CD4-positive, alpha-beta memory T cell (primary cell): ENCODE measurements at places on chromosomes 7 and 10. TPM values are rescaled to one million over a fixed set of nuclear protein-coding genes. Genes with fewer than 3 reads are reported as not detected.
A peak's percentile ranks its signal among the peaks of the same experiment; 100 is the strongest.

DNA sequence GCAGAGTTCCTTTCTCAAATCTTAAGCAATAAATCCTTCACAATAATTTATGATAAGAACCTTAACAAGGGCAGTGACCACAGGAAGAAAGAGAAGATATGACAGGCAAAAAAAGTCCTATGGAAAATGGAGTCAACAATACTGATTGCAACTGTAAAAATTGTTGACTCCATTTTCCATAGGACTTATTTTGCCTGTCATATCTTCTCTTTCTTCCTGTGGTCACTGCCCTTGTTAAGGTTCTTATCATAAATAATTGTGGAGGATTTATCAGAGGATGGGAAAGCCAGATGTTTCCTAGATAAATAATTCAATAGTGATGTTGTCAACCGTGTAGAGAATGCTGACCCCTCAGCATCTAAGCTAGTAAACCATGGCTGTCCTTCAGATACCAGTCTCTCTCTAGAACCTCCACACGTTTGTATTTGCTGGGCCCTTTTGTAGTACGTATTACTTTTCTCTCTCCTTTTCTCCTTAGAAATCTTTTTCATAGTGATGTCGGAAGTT lies 172.6 kb upstream of the BET1 start:
- DNase-seq, result no peak
- no peak overlapping the region for H3K27ac ChIP-seq
- no peaks in the 10 kb centered on the region for H3K4me1 ChIP-seq
- no peaks in the 10 kb centered on the region for H3K27me3 ChIP-seq

The SMC3 gene
- total RNA-seq, result 59.5 TPM

DNA sequence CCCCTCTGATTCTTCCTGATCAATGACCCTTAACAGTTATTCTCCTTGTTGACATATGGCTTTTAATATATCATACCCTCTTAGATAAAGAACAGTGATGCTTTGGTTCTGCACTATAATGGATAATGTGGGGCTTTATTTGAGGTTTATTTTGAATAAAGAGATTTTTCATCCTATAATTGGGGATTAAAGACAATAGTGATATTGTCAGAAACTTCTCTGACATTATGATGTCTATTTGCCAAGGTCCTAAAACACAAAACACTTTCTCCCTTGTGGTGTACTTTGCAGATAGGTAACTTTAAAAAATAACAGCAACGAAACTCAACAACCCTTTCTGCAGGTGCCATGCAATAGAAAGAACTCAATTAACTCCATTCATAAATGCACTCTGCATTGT lies 243.6 kb upstream of the RHOBTB1 start:
- no peak overlapping the region for H3K4me3 ChIP-seq
- no peak overlapping the region for H3K27ac ChIP-seq
- H3K36me3 ChIP-seq, result no peaks in the 10 kb centered on the region
- no peaks in the 10 kb centered on the region for H3K27me3 ChIP-seq
- DNase-seq, result no peak
- H3K4me1 ChIP-seq, result no peaks in the 10 kb centered on the region

DNA sequence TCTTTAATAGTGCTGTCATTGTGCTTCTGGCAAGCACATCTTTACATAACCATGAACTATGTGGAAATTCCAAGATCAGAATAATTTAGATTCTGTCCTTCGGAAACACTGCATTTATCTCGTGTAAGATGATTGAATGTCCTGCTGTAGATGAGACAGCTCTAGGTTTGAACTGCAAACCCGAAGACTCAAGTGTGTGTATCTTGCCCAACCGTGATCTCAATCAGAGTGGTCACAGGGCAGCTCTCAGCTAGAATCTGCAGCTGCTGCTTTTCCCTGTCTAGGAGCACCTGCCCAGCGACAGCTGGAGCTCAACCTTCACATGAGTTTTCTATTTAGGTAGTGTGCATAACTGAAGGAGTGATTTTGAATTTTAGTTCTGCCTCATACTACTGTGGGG lies 17.5 kb upstream of the KIF20B start:
- no peaks in the 10 kb centered on the region for H3K36me3 ChIP-seq
- H3K4me3 ChIP-seq, result no peak overlapping the region
- no peak for DNase-seq

GRCh38 chr10:80794994-80795393 lies 257.3 kb downstream of the SH2D4B start:
- H3K27me3 ChIP-seq, result no peaks in the 10 kb centered on the region
- H3K27ac ChIP-seq, result no peak overlapping the region

- no peak for DNase-seq
- H3K27me3 ChIP-seq, result no peaks in the 10 kb centered on the region
- no peak overlapping the region for H3K4me3 ChIP-seq
- no peaks in the 10 kb centered on the region for H3K36me3 ChIP-seq
- H3K4me1 ChIP-seq, result no peaks in the 10 kb centered on the region
Observed at GRCh38 chr10:7111561-7111960, 299.3 kb downstream of the SFMBT2 start.

The EPDR1 gene
- 0.19 TPM for total RNA-seq

DNA sequence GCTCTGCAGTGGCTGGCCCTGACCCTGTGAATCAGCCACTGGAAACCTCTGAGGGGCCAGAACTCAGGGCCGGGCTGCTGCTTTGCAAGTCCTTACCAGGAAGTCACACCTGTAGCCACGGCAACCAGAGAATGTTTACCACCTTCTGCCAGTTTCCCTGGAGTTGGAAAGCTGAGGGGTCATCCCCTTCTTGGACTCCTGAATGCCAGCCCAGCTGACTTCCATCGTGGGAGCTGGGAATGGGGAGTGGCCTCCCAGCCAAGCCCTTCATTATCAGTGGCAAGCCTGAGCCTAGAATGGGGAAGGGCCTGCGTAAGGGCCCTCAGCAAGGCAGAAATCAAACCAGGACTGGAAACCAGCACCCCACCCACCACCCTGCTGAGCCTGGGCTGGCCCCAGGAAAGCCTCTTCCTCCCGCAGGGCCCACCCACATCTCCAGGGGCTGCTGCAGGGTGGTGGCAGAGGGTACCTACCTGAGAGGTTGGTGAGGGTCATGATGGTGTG lies 6.5 kb upstream of the CRHR2 start:
- no peaks in the 10 kb centered on the region for H3K4me1 ChIP-seq
- no peak for DNase-seq
- H3K27ac ChIP-seq, result no peak overlapping the region
- no peaks in the 10 kb centered on the region for H3K36me3 ChIP-seq
- H3K27me3 ChIP-seq, result no peaks in the 10 kb centered on the region

- no peaks in the 10 kb centered on the region for H3K36me3 ChIP-seq
- H3K4me1 ChIP-seq, result no peaks in the 10 kb centered on the region
- H3K27ac ChIP-seq, result no peak overlapping the region
- H3K4me3 ChIP-seq, result no peak overlapping the region
Observed at GRCh38 chr7:103795787-103796186, 193.7 kb downstream of the RELN start.

DNA sequence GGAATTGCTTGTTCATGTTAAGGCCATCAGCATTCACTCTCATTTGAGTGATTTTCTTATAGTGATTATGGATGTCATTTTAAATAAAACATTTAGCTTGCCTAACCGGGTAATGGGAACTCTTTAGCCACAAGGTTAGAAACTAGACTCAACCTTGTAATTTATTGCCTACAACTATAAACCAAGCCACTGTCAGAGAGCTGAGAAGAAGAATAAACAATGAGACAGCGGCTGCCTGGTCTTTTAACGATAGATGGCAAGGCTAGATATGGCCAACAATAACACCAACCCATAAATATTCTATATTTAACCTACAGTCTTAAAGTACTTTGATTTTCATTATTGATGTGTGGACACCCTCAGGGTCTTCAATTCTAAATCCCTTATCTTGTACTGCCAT lies 27.8 kb upstream of the INHBA start:
- H3K36me3 ChIP-seq, result no peaks in the 10 kb centered on the region
- H3K4me1 ChIP-seq, result no peaks in the 10 kb centered on the region
- no peak overlapping the region for H3K27ac ChIP-seq

DNA sequence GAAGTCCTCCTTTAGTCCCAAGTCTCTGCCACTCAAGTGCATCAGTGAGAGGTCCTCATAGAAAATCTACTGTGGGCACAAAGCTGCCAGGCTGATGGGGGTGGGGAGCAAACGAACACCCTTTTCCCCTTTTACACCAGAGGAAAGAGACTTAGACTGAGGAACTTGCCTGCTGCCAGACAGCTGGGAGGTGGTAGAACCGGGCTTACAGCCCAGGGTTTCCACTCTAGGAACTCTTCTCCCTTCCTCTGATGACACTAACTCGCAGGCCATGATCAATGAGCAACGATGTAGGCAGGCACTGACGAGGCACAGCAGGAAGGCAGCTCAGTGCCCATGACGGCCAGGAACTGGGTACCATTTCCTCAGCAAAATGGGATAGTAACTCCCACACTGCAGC lies 11.0 kb upstream of the SH2D4B start:
- no peaks in the 10 kb centered on the region for H3K27me3 ChIP-seq
- peak overlapping the region; percentile 10 for H3K27ac ChIP-seq
- H3K4me3 ChIP-seq, result no peak overlapping the region
- DNase-seq, result no peak
- no peaks in the 10 kb centered on the region for H3K36me3 ChIP-seq
- peaks cover 74% of the 10 kb centered on the region for H3K4me1 ChIP-seq

The CASTOR2 gene
- total RNA-seq, result 3.9 TPM

The PIK3AP1 gene
- 1.7 TPM for total RNA-seq

DNA sequence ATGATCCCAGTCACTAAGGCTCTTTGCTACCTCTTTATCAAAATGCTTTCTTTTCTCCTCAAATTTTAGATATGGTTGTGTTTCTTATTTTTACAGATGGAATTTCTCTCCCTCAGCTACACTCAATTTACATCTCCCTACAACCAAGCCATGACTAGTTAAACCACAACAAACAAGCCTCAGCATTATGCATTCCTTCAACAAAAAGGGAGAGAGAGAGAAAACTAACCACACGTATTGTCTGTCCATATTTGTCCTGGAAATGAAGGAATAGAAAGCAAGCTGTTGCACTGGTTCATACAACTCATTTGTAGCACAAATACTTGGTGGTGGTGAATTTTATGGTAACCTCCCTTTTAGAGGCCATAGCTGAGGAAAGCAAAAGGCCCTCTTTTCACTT lies 286.4 kb downstream of the AHR start:
- no peak for DNase-seq
- no peaks in the 10 kb centered on the region for H3K4me1 ChIP-seq
- no peak overlapping the region for H3K27ac ChIP-seq
- H3K27me3 ChIP-seq, result no peaks in the 10 kb centered on the region
- H3K4me3 ChIP-seq, result no peak overlapping the region

The NPSR1 gene
- total RNA-seq, result not detected

- no peaks in the 10 kb centered on the region for H3K27me3 ChIP-seq
- no peak for DNase-seq
- no peaks in the 10 kb centered on the region for H3K36me3 ChIP-seq
- no peaks in the 10 kb centered on the region for H3K4me1 ChIP-seq
Observed at GRCh38 chr10:58952747-58953466, 223.5 kb upstream of the PHYHIPL start.

The ERLIN1 gene
- total RNA-seq, result 11.6 TPM

DNA sequence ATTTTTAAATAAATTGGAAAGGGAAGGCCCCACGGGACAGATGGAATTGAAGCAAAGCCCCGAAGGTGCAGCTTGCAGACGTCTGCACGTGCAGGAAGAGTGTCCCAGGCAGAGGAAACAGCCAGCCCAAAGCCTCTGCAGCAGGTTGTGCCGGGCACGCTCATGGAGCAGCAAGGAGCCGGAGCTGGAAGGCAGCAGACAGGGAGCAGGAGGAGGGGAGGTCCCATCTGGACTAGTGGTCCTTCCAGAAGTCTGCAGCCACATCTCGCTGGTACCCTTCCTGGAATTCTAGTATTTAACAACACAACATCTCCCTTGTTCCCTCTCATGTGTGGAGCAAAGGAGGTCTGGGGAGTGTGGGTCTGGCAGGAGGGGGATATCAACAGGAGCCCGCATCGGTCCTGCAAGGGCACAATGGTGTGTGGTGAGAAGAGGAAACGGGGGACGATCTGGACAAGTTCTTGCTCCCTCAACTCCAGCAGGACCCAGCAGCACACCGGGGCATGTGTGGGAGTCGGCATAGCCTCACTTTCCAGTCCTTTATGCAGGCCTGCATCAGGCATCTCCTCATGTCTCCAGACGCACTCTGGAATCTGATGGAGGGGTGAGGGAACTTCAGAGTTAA lies 169.3 kb downstream of the GRID1 start:
- H3K27me3 ChIP-seq, result no peaks in the 10 kb centered on the region
- no peaks in the 10 kb centered on the region for H3K36me3 ChIP-seq
- H3K4me3 ChIP-seq, result no peak overlapping the region
- no peak for DNase-seq

- no peaks in the 10 kb centered on the region for H3K27me3 ChIP-seq
- H3K36me3 ChIP-seq, result no peaks in the 10 kb centered on the region
- no peak overlapping the region for H3K27ac ChIP-seq
- H3K4me3 ChIP-seq, result no peak overlapping the region
Observed at GRCh38 chr7:143023047-143023446, 3.9 kb downstream of the OR9A2 start.

GRCh38 chr7:142349670-142350405 lies 92.0 kb upstream of the PRSS58 start:
- H3K4me3 ChIP-seq, result no peak overlapping the region
- H3K27me3 ChIP-seq, result no peaks in the 10 kb centered on the region
- H3K4me1 ChIP-seq, result peaks cover 55% of the 10 kb centered on the region

The R3HCC1L gene
- 27.2 TPM for total RNA-seq

- no peak overlapping the region for H3K4me3 ChIP-seq
- no peaks in the 10 kb centered on the region for H3K4me1 ChIP-seq
- H3K36me3 ChIP-seq, result no peaks in the 10 kb centered on the region
Observed at GRCh38 chr7:30866939-30867338, 44.7 kb upstream of the AQP1 start.

The OR2A5 gene
- not detected for total RNA-seq

GRCh38 chr10:58579011-58579655 lies 66.5 kb downstream of the BICC1 start:
- H3K27me3 ChIP-seq, result no peaks in the 10 kb centered on the region
- DNase-seq, result no peak
- H3K4me3 ChIP-seq, result no peak overlapping the region
- H3K27ac ChIP-seq, result no peak overlapping the region
- H3K4me1 ChIP-seq, result no peaks in the 10 kb centered on the region

GRCh38 chr10:110534571-110534970 lies 32.9 kb upstream of the SMC3 start:
- no peak for DNase-seq
- no peaks in the 10 kb centered on the region for H3K36me3 ChIP-seq
- H3K27me3 ChIP-seq, result no peaks in the 10 kb centered on the region
- no peak overlapping the region for H3K27ac ChIP-seq

The NUP205 gene
- 73.8 TPM for total RNA-seq

DNA sequence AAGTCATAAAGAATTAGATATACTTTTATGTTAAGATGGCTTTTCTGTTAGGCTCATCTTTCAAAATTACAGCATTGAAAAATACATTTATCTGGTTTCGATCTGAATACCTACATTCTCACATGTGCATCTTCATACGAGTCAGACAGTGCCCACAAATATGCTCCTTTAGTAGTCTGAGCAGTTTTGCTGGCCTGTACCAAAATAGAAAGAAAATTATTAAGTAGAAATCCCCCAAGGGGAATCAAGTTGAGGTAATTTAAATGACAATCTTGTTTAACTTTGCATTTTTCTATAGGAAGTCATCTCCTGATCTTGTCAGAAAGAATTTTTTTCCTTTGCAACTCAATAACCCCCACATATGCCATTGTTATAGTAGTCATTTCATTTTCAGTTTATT lies 287.4 kb upstream of the SEMA3D start:
- H3K27me3 ChIP-seq, result no peaks in the 10 kb centered on the region
- no peaks in the 10 kb centered on the region for H3K36me3 ChIP-seq
- no peak overlapping the region for H3K27ac ChIP-seq
- DNase-seq, result no peak

GRCh38 chr10:110556969-110557601 lies 10.4 kb upstream of the SMC3 start:
- H3K27ac ChIP-seq, result no peak overlapping the region
- peak; percentile 57 for DNase-seq
- H3K36me3 ChIP-seq, result no peaks in the 10 kb centered on the region
- H3K27me3 ChIP-seq, result no peaks in the 10 kb centered on the region
- H3K4me3 ChIP-seq, result no peak overlapping the region

The PALD1 gene
- total RNA-seq, result not detected
